CD4-positive, alpha-beta T cell treated with Interleukin-6 for 4 hours (primary cell): ENCODE measurements at places on chromosomes 5 and 9.
A peak's percentile ranks its signal among the peaks of the same experiment; 100 is the strongest.

DNA sequence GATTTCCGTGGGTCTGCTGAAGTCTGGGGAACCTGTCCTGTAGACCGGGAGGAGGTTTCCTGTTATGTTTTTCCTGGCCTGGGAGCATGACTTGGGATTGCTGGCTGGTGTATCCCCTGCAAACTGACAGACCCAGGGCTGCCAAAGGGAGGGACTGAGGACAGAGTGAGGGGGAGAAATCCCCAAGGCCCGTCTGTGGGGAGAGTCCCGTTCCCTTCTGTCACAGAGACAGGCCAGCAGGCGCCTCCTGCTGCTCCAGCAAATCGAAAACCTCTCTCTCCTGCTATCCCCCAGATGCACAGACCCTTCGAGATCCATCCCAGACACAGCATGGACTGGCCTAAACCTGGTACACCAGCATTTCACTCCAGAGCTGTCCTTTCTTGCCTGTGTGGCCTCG is 56.2 kb upstream of the ALDH1B1 start:
- no peak for DNase-seq

DNA sequence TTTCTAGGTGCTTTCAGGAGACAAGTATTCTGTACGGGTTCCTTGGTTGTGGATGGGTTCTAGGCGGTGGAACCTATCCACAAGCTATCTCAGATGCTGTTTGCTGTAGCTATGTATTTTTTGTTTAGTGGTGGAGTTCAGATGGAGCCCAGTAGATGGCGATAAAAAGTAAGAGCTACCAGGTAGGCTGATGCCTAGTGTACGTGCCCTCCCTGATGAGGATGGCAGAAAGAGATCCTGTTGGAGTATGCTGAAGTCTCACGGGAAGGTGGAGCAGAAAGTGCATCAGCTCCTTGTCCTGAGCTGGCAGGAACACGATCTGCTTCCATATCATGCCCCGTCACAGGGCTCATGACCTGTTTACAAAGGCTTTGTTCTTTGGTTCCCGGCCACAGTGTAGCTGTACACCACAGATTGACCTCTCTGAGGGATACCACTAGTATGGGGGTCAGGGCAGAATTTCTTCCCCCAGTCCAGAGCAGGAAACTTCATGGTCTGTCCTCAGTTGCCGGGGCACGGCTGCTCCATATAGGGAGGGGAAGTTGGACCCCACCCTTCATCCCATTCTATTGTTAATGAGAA is 12.6 kb upstream of the UGT3A2 start:
- peak; percentile 13 for DNase-seq

DNA sequence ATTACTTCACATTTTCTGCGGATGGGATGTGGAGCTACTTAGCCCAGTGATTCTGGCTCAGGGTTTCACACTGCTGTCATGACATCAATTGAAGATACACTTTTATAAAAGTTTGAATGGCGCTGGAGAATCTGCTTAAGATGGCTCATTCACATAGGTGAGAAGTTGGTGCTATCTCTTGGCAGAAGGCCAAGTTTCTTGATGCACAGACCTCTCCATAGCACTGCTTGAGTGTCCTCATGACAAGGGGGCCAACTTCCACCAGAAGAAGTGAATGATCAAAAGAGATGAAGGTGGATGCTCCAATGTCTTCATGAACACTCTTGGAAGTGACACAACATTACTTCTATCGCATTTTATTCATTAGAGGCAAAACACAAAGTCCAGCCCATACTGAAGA is 403.7 kb upstream of the CCNG1 start:
- no peak for DNase-seq

DNA sequence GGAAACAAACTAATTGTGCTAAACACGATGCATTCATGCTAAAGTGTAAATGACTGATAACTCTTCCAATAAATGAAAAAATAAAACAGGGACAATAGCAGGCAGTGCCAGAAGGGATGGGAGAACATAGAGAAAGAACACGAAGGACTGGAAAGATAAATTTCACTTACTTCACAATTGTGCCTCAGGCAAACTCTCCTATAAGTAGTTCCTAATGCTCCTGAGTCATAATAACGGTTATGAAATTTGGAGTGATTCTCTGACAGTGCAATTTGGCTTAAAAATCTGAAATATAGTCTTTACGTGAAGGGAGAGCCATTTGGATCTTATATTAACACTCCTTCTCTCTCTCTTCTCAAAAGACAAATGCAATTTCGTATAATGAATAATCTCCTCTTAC is 2218.5 kb downstream of the MAT2B start:
- DNase-seq, result no peak

DNA sequence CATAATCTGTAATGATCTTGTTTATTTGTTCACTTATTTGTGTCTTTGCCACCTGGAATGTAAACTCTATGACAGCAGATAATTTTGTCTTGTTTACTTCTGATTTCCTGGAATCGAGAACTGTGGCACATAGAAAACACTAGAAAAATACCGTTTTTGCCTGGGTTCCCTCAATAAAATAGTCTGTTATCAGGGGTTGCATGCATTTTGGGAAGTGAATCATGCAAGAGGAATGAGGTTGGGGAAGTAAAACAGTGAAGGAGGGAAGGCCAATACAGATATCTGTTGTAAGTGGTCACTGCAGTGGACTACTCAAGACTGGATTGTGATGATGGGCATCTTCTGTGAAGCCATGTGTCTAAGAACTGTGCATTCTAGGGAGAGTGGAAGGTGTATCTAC is 45.2 kb upstream of the IL6ST start:
- DNase-seq, result no peak

DNA sequence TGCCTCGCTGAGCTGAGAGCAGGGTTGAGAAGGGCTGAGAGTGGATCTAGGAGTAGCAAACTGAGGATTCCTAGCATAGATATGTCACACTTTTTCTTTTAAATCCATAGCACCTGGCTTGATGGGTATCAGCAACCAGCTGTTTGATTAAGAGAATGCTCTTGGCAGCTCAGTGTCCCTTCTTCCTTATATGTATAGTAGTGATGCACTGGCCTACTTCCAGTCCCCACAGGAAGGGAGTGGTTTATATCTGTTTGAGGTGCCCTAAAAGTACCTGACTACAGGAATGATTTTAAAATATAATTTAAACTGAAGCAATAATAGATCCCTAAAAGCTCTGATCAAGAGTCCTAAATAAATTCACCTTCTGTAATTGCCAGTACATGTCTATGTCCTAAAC is 546.8 kb upstream of the ZNF608 start:
- no peak for DNase-seq
